Small intestine (tissue), 16 donors: ENCODE measurements at places on chromosomes 13 and 19. TPM values are rescaled to one million over a fixed set of nuclear protein-coding genes. Genes with fewer than 3 reads are reported as not detected.
A peak's percentile ranks its signal among the peaks of the same experiment; 100 is the strongest.

DNA sequence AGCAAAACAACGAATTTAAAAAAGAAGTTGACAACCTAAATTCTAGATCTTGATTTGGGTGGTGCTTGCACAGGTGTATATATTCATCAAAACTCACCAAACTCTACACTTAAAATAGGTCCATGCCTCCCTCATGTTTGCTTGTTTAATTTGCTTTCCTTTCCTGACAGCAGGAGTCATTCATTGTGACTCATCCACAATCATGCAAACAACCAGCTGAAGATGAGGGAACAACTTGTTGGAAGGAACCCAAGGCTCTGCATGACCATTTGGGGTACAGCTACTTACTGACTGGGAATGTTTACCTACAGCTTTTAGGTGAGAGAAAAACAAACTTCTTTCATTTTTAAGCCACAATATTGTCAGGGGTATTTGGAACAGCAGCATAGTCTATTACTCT lies 96.6 kb downstream of the RXFP2 start:
- no peak overlapping the region for H3K27ac ChIP-seq
- H3K4me3 ChIP-seq, result no peak overlapping the region
- DNase-seq, result no peak
- no peaks in the 10 kb centered on the region for H3K27me3 ChIP-seq
- no peaks in the 10 kb centered on the region for H3K36me3 ChIP-seq
- no peaks in the 10 kb centered on the region for H3K4me1 ChIP-seq

FCAR gene
- polyA plus RNA-seq, result not detected

PPM1N gene
- 0.65 TPM for polyA plus RNA-seq

GJA3 gene
- not detected for polyA plus RNA-seq

SERPINE3 gene
- polyA plus RNA-seq, result 0.06 TPM

- H3K36me3 ChIP-seq, result no peaks in the 10 kb centered on the region
- H3K27me3 ChIP-seq, result peaks cover 2% of the 10 kb centered on the region
- no peak overlapping the region for H3K27ac ChIP-seq
- no peaks in the 10 kb centered on the region for H3K4me1 ChIP-seq
- H3K4me3 ChIP-seq, result no peak overlapping the region
Observed at GRCh38 chr13:79589603-79590393, 108.8 kb downstream of the NDFIP2 start.

DNA sequence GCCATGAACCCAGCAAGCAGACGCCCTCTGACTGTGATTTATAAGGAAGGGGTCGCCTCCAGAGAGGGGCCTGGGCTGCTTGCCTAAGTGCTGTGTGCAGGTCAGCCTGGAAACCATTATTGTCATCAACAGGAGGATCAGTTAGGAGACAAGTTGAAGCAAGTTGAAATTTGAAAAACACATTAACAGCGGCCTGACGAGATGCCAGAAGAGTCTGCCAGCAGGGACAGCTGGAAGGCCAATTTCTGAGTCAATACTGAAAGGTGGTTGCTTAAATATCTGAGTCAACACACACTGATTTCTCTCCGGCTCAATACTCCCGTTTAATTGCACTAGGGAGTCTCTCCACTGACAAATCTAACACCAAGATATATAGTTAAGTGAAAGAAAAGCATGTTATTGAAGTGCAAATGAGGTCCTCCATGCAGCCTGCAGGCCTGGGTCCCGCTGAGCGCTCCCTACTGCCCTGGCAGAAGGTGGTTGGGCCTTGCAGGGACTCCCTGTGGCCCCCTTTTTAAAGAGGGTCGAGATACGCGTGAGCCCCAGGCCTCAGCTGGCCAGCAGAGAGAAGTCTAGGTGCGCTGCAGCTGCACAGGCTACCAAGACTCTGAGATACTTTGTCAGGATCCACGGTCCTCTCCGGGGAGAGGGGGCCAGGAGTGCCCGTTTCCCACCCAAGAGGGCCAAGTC lies 91.1 kb downstream of the RNASEH2B start:
- H3K36me3 ChIP-seq, result no peaks in the 10 kb centered on the region
- no peak overlapping the region for H3K27ac ChIP-seq
- no peak for DNase-seq
- no peaks in the 10 kb centered on the region for H3K27me3 ChIP-seq
- no peak overlapping the region for H3K4me3 ChIP-seq

DNA sequence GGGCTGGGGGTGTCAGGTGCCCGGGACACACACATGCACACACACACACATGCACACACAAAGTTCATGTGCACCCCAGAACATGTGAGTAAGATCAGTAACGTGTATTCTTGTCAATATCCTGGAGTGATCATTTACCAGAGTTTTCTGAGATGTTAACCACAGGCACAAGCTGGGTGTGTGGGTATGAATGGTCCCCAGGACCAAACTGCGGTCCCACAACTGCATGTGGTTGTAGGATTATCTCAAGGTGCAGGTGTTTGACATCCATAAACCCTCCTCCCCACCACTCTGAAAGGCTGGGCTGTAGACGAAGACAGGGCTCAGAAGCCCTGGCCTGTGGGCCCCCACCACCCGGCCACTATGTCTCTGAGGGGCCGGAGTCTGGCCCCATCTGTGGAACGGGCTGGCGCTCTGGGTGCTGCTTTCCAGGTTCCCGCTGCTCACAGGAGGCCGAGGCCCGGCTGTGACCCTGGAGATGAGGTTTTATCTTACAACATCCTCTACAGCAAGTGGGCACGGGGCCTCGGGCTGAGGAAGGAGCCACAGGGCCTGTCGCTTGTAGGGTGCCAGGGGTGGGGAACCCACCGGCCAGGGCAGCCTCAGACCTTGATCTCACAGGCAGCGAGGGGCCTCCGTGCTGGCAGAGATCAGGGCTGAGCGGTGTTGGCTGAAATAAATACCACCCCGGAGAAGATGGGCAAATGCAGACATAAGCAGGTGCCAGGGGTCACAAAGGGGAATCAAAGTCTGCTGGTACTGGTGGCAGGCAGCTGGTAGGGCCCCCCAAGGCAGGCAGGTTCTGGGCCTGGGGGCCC lies 4.3 kb downstream of the F2RL3 start:
- no peaks in the 10 kb centered on the region for H3K27me3 ChIP-seq
- H3K27ac ChIP-seq, result no peak overlapping the region
- H3K4me1 ChIP-seq, result peaks cover 3% of the 10 kb centered on the region
- DNase-seq, result no peak
- H3K4me3 ChIP-seq, result no peak overlapping the region

DNA sequence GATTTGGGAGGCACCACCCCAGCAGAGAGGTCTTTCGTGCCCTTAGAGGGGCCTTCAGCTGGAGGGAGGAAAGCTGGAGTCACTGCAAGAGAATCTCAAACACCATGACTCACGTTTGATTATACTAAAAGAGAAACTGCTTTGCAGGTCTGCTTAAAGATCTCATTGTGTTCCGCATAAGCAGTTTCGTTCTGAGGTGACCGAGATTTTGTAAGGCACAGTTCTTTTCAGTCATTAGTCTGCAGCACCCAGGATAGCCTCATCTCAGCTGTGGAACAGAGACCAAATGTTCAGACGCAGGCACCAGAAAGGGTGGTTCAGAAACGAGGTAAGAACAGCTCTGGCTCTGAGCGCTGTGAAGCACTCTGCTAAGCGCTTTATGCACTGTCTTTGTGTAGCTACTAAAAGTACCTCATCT lies 71.2 kb upstream of the GTF3A start:
- peak; percentile 78 for DNase-seq
- no peaks in the 10 kb centered on the region for H3K36me3 ChIP-seq
- H3K4me1 ChIP-seq, result no peaks in the 10 kb centered on the region
- peak overlapping the region; percentile 39 for H3K27ac ChIP-seq
- H3K27me3 ChIP-seq, result no peaks in the 10 kb centered on the region

ADAMTSL5 gene
- polyA plus RNA-seq, result 6.4 TPM

- H3K27me3 ChIP-seq, result no peaks in the 10 kb centered on the region
- H3K36me3 ChIP-seq, result no peaks in the 10 kb centered on the region
- DNase-seq, result no peak
Observed at GRCh38 chr19:35408284-35409171, 37.7 kb downstream of the GPR42 start.

TMEM161A gene
- polyA plus RNA-seq, result 9.4 TPM
